Ascending aorta (tissue), 2 donors: ENCODE measurements at places on chromosomes 5 and 9.

DNA sequence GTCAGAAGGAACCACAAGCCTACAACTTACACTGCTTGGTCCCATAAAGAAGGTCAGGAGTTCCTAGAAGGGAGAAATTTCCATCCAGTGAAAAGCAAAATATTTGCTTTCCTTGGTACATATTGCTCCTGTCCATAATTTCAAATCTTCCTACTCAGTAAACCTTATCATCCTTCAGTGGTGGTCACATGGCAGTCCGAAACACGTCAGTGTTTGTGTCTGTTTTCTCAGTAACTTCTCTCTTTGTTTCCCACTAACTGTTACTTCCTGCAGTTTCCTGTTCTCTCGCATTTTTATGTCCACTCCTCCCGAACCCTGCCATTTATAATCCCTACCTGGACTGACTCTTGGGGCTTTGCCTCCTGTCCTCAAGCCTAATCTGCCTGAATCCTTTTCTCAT is 129.1 kb downstream of the FANCC start:
- DNase-seq, result no peak

DNA sequence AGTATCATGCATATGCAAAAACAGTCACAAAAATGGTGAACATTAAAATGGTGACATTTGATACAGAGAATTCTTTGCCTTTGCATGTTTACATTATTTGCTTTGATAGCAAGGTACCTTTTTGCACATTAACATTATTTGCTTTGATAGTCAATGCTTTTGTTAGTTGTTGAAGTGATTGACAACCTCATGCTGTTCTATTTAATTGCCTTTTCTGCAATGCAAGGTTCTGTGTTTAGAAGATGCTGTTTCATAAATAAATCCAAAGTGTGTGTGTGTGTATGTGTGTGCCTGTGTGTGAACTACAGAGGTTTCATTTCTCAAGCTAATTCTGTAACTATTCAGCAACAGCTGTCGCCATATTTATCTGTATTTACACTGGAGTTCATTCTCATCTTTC is 668.7 kb downstream of the NR2F1-AS1 start:
- DNase-seq, result no peak

DNA sequence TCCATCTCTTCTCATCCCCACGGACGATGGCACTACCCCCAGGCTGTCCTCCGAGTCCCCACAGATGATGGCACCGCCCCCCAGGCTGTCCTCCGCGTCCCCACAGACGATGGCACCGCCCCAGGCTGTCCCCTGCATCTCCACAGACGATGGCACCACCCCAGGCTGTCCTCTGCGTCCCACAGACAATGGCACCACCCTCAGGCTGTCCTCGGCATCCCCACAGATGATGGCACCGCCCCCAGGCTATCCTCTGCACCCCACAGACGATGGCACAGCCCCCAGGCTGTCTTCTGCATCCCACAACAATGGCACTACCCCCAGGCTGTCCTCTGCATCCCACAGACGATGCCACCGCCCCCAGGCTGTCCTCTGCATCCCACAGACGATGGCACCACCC is 57.4 kb upstream of the PTCH1 start:
- DNase-seq, result no peak

DNA sequence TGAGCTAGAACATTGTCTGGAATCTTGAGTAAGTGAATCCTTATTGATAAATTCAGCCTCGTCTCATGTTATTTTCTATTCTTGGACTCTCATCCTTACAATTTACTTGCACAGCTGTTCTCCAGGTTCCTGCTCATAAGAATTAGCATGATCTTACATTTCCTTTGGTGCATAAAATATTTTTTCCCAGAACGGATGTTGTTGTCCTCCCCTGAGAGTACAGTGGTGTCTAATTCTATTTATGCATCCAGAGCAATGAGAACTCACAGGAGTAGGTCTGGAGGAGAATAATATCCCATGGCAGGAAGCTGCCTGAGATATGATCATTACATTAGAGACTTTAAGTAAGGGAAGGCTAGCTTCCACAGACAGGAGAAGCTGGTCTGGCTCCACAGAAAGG is 178.4 kb upstream of the MAST4 start:
- DNase-seq, result no peak

DNA sequence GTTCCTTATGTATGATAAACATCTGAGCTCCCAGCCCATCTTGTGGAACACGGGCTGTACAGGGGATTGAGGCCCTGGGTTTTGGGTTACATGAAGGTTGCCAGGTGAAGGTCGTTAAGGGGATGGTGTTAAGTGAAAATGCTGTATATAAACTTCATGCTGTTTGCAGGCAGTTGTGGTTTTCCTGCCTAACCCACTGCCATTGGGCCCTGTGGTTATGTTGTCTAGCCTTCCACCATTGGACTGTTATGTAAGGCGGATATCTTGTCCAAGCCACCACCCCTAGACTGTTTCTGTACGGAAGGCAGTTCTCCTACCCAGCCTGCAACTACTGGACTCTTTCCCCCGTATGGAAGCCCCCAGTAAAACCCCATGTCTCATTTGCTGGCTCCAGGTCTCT is 246.1 kb downstream of the KIF4B start:
- DNase-seq, result no peak

GRCh38 chr5:36765876-36766275 is 110.7 kb upstream of the NIPBL start:
- no peak for DNase-seq

GRCh38 chr9:69820955-69821788 is 555 bp downstream of the CFAP95 start:
- no peak for DNase-seq

- DNase-seq, result no peak
Measured at GRCh38 chr9:134364391-134365114, 38.3 kb downstream of the RXRA start.

DNA sequence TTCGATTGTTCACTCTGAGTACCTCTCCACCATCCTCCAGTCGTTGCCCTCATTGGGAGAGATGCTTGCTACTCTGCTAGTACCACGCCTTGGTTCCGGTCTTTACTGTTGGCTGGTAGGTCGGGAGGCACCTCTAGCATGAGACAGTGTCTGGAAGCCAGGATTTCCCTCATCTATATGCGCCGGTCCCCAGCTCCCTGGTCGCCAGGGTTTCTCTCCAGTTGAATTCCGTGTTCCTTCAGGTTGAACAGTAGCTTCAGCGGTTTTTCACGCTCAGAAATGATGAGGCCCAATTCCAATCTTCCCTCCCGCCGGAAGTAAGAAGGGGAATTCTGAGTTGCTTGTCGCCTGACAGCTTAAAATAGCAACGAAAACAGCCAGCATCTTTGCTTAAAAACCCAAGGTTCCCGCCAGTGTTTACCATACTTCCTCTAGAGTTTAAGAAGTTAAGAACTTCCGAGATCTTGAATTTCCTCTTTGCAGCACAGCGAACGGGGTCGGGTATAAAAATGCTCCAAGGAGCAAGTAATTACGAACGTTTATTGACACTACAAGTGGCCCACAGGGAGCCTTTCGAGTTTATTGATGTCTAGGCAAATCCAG is 1.3 kb upstream of the ST8SIA4 start:
- peak; percentile 62 for DNase-seq

DNA sequence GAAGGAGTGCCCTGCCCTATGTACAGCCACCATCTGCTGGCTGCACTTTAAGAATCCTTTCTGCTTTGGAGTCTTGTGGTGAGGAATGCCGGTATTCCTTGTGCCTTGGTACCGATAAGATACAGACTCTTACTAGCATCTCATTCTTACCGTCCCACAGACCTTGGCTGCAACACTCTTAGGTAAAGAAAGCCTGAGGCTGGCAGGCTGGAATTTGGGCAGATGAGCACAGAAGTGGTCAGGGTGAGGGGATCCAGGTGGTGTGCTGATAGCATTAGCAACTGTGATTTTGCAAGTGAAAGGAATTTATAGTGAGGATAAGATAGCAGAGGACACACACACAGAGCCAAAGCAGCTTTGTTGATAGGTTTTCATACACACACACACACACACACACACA is 198.1 kb downstream of the ENC1 start:
- no peak for DNase-seq

- DNase-seq, result no peak
Measured at GRCh38 chr5:98763001-98763630, 10.3 kb upstream of the RGMB start.

GRCh38 chr5:10553476-10553875 is 10.4 kb upstream of the ANKRD33B start:
- DNase-seq, result no peak

- DNase-seq, result no peak
Measured at GRCh38 chr5:136894070-136894469, 528.7 kb upstream of the TRPC7 start.

DNA sequence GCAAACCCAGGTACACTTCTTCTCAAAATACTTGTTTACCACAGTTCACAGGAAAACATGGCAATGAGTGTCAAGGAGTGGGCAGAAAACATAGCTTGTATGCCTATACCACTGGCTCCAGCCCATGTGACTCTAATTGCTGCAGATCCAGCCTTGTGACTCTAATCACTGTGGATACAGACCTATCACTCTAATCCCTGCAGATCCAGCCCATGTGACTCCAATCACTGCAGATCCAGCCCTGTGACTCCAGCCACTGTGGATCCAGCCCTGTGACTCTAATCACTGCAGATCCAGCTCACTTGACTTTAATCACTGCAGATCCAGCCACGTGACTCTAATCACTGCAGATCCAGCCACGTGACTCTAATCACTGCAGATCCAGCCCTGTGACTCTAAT is 366.3 kb upstream of the IRX4 start:
- no peak for DNase-seq

DNA sequence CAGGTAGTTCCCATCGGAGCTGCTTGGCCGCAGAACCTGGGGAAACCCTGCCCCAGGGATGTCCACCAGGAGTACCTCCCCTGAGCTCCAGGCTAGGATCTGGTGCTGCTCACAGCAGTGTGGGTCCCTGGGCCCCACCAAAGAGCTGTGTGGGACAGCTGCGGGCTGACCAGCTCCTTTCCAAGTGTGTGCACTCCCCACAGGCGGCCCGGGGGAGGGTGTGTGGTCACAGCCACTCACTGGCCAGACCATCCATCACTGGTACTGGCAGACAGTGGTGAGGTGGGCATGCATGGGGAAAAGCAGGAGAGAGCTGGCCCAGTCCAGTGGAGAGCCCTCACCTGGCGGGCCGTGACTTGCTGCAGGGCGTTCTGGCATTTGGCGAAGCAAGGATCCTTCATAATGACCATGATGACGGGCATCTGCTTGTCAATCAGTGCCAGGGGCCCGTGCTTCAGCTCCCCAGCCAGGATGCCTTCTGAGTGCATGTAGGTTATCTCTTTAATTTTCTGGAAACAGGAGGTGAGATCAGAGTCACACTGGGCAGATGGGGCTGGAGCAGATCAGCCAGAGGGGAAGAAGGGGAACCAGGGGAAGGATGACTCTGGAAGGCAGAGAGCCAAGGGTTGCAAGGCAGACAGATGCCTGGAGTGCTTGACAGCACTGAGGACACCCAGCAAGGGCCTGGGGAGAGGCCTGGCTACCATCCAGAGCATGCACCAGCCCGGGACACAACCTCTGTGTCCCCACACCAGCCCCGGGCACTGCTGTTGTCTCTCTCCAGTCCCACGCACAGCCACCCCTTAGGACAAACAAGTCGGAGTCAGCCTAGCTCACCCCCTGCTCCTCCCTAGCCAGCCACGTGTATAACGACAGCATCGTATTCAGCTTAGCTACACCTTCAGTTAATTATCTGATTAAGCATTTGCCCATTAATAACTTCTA is 12.8 kb upstream of the MAPK9 start:
- DNase-seq, result no peak

- no peak for DNase-seq
Measured at GRCh38 chr5:98443881-98444280, 329.6 kb upstream of the RGMB start.

- no peak for DNase-seq
Measured at GRCh38 chr9:118686959-118687358, 682.3 kb downstream of the BRINP1 start.

DNA sequence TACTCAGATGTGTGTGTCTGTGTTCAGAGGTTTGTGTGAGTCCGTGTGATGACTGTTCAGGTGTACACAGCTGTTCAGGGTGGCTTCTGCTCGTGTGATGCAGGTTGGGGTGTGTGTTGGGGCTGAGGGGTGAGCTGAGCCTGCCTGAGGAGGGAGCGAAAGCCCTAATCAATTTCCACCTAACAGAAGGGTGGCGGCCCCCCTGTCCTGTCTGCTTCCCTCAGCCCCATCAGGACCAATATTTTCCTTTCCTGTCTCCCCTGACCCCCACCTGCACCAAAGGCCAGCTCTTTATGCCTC is 30.2 kb downstream of the LHX2 start:
- no peak for DNase-seq

DNA sequence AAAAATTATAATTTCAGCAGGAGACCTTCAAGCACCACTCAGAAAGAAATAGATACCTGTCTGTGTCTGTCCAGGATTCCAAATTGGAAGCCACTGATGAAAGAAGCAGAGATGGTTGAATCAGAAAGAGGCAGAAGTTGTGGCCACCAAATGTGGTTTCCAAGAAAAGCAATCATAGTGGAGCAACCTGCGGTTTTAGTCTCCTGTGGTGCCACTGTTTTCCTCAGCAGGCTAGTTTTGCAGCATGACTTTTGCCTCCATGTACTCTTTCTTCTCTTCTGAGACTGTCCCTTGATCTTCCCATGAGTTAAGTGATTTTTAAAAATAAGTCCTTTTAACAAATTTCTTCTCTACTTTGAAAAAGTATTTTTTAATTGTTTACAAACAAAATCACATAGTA is 535.8 kb downstream of the CYLC2 start:
- no peak for DNase-seq

DNA sequence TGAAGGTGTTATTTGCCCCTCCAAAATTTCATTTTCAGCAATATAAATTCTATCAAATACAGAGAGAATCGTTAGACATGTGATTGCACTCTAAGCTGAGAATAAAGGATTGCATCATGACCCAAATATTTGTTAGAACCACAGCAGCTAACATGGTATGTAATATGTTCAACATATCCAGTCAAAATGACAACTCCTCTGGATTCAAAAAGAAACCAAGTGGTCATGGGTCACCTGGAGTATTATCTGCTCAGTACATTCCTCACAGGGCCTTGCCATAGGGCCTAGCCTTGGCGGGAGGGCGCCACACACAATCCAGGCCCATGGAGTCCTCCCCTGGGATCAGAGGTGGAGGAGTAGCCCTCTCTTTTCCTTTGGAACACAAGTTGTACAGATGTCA is 179.2 kb downstream of the HSD17B3 start:
- no peak for DNase-seq

GRCh38 chr9:23672151-23672550 is 153.9 kb downstream of the ELAVL2 start:
- DNase-seq, result no peak

GRCh38 chr5:13866792-13867191 is 77.7 kb downstream of the DNAH5 start:
- DNase-seq, result no peak

DNA sequence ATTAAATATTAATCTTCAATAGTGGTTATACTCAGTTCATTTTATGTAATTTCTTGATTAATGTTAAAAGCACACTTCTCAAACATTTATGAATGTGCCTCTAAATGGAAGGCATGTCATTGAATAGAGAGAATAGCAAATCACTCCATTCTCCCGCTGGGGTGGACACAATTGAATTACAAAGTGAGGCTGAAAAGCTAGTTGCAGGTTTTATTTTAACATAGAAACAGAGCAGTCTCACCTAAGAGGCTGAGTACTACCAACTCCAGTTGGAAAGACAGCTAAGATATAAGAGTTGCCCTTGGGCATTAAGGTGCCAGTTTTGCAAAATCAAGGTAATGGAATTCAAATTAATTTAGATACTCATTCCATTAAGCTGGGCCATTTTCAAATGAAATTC is 147.2 kb downstream of the PCSK1 start:
- DNase-seq, result no peak
